Stimulated activated CD4-positive, alpha-beta T cell treated with anti-CD3 and anti-CD28 coated beads, Interleukin-1b, Interleukin-23, amount 100 ng/mL, for 1 hour (primary cell): ENCODE measurements at places on chromosomes 2 and 18.

DNA sequence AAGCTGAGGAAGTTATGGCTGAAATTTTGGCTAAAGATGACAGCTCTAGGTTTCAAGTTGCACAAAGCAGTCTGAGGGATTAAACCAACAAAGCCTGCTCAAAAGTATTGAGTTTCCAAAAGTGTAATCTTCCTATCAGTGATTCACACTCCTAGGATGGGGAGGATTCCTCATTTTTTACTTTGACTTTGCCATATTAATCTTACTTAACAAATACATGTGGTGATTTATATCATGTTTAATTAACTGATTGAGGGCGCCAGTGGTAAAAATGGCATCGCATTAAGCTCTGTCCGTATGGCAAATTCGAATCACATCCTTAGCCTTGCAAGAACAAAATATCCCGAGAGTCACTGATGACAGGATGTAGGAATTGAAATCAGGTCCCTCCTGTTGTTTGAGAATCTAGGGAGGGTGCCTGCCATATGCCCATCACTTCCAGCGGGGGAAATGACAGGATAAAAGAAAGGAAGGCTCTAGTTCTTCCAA is 78.1 kb upstream of the ETAA1 start:
- no peak for DNase-seq

- no peak for DNase-seq
Observed at GRCh38 chr2:119744335-119744939, 15.3 kb upstream of the PTPN4 start.

- no peak for DNase-seq
Observed at GRCh38 chr2:221716426-221717303, 144.6 kb upstream of the EPHA4 start.

- no peak for DNase-seq
Observed at GRCh38 chr2:164706522-164706921, 85.2 kb upstream of the GRB14 start.

- no peak for DNase-seq
Observed at GRCh38 chr2:158688721-158689120, 106.4 kb upstream of the DAPL1 start.

GRCh38 chr18:28075501-28075900 is 101.4 kb downstream of the CDH2 start:
- no peak for DNase-seq

DNA sequence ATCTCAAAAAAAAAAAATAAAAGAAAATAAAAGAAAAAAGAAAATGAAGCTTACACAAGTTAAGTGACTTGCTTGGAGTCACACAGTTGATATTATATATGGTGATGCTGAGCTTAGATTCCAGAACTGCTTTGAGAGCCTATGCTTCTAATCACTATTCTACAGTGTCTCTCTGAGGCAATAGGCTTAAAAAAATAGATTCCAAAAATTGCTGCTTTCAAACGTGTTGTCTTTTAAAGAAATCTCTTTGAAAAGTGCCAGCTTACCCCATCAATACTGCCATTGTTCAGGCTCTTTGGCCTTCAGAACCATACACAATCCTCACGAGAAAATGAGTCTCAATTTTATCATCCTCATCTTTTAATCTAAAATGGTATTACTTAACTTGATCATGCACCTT is 102.6 kb downstream of the CDK15 start:
- DNase-seq: no peak
